DMS53 (cell line): ENCODE measurements at places on chromosomes 5 and 9.

DNA sequence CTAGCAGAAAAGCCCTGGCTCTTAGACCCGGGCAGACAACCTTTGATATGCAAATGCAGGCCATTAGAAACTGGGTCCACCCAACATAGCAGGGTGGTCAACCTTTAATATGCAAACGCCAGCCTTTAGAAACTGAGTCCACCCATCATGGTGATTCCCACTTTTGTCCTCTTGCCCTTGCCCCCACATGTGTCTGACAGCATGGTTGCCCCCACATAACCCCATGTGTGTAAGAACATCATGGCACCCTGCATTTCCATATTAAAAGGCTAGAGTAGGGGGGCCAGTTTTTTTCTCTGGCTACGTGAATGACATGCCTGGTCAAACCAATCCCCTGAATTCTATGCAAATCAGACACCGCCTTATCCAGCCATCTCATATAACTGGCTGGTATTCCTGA, 273.2 kb upstream of the PRDM9 start:
- no peak for DNase-seq

DNA sequence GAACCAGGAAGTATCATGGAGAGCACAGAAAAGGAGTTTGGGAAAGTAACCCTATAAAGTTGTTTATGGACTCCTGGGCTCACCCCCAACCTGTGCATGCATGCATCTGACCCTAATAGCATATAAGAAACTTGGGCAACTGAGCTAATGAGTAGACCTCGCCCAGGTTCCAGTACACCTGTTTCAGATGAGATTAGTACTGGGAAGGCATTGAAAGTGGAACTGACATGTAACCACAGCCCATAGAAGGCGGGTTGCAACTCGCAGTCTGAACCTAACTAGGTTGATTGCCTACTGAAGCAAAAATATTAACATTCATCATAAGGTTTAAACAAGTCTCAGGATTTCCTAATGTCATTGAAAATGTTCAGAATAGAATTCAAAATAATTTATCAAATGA, 87.0 kb downstream of the WNK2 start:
- no peak for DNase-seq

DNA sequence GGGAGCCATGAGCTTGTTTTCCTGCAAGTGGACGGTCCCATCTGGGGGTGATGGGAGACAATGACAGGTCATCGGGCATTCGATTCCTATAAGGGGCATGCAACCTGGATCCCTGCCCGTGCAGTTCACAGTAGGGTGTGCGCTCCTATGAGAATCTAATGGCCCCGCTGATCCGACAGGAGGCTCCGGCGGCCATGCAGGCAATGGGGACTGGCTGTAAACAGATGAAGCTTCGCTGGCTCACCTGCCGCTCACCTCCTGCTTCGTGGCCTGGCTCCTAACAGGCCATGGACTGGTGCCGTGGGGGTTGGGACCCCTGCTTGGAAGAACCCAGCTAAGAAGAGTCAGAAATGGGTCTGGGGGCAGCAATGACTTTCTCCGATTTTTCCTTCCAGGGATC, 21.0 kb downstream of the PAEP start:
- DNase-seq, result no peak

GRCh38 chr5:16484081-16484480, 18.5 kb upstream of the ZNF622 start:
- no peak for DNase-seq

GRCh38 chr5:96868603-96869371, 7.5 kb upstream of the ERAP2 start:
- peak; percentile 85 for DNase-seq

DNA sequence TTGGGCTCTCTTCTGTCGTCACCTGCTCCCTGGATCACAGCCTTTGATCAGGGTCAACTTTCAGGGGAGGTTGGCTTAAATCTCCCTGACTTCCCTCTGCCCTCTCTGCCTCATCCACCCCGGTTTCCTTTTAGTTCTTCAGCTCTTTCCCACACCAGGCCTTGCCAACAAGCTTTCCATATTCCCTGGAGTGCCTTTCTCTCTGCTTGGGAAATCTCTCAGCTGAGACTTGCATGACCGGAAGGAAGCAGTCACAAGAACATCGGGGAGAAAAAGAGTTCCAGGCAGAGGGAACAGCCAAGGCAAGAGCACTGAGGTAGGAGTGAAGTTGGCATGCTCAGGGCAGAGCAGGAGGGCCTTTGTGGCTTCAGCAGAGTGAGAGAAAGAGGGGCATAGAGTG, 88.4 kb upstream of the HSPA9 start:
- DNase-seq, result no peak

GRCh38 chr5:73514418-73514817, 16.2 kb downstream of the BTF3 start:
- DNase-seq, result no peak

DNA sequence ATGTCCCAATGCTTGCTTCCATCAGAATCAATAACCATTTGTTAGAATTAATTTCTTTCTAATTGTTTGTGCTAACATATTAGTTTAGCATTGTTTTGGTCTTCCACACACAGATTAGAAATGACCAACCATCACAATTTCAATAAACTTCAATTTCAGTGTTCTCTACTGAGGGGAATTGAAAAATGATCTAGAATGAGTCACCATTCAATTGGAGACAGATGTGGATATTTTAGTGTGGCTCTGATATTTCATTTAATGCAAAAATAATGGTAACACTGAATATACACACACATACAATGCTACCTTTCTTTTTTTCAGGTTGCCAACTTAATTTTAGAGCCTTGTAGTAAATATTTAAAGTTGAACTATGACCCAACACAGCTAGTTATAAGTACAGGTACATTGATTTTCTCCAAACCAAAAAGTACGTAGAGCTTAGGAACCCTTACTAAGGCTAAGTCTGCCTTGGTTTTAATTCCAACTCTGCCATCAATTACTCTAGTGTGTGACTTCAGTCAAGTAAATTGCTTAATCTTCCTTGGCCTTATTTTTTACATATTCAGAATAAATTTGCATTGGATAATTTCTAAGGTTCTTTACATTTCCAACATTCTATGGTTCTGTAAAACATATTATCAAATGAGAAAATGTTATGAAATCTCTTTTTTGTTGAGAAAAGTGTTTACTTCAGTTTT, 143.9 kb downstream of the DMRTA1 start:
- no peak for DNase-seq

DNA sequence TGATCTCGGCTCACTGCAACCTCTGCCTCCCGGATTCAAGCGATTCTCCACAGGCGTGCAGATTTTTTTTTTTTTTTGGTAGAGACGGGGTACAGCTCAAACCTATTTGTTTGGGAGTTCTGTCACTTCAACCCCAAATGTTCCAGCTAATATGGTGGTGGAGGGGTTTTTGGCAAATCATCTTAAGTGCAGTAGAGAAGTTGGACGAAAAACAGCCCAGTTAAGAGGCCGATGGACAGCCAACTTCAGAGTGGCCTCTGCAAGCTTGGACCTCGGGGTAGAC, 756 bp upstream of the PRR7 start:
- DNase-seq, result no peak

GRCh38 chr5:107461770-107462169, 209.0 kb downstream of the EFNA5 start:
- no peak for DNase-seq

DNA sequence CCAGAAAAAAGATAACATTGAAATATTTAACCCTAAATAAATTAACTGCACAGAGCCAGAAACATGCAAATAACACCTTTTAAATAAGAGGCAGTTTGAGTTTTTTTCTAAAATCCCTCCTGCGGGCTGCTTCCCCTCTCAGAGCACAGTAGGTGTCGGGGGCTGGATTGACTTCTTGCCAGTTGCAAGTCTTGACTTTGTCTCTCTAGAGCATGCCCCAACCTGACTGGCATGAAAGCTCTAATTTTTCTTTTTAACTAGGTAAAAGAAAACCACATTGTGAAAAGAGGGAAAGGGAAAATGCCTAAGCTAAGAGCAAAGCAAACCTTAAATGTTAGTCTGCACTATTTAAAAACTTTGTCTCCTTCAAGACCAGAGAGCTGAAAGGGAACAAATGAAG, 46.4 kb upstream of the DNAH5 start:
- no peak for DNase-seq

GRCh38 chr9:119727988-119728387, 358.8 kb upstream of the BRINP1 start:
- DNase-seq, result no peak

- DNase-seq, result peak; percentile 50
Measured at GRCh38 chr9:31519011-31519410, 865.4 kb upstream of the ACO1 start.

GRCh38 chr5:90022002-90022710, 387.4 kb downstream of the CETN3 start:
- DNase-seq, result peak; percentile 61
